Stimulated activated CD8-positive, alpha-beta memory T cell treated with anti-CD3 and anti-CD28 coated beads, Interleukin-15, amount 100 ng/mL, for 4 hours (primary cell): ENCODE measurements at places on chromosomes 2 and 18.

GRCh38 chr2:240507778-240508251, 50.0 kb downstream of the ANKMY1 start:
- no peak for DNase-seq

DNA sequence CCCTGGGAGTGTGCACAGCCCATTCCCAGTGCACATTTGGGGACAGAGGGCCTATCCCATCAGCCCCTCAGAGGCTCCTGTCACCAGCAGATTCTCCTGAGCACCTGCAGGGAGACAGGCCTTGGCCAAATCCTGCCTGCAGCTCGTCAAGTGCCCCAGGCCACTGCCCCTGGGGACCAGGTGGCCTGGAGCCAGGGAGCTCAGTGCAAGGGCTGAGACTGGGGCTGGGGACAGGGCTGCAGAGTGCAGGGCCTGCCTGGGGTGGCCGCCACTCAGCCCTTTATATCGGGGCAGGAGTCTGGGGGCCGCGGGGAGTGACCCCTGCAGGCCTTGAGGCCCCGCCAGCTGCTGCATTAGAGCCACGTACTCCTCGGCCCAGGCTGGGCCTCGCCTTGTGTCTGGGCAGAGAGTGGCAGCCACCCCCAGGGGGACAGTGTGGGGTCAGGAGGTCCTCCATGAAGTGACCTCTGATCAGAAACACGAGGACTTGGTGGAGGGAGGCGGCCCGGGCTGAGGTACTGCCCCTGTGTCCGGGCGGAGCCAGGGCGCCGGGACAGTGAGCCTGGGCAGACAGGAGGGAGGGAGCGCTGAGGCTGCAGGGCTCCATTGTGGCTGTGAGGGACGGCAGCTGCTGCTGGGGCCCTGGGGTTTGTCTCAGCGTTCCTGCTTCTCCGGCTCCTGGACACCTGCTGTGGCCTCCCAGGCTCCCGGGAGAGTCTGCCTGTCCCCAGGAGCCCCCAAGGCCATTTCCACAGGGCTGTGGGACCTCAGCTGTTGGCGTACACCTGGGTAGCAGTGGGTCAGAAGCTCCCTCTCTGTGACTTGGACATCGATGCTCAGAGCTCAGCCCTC, 24.2 kb downstream of the GPC1 start:
- no peak for DNase-seq

GRCh38 chr2:100741880-100742276, 78.1 kb upstream of the NPAS2 start:
- DNase-seq: no peak

DNA sequence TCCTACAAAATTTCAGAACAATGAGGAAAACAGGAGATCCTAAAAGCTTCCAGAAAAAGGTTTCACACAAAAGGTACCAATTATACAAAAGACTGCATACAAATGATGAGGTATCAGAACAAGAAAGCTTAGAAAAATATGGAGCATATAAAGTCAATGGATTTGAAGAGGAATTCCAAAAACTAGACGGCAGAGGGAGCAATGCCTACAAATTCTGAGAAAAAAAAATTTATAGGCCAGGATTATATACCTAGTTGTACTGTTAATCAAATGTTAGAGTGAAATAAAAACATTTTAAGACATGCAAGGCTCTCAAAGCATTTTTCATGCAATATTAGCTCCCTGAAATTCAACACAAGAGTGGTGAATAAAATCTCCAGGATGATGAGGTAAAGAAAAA, 106.2 kb downstream of the ZRANB3 start:
- no peak for DNase-seq

DNA sequence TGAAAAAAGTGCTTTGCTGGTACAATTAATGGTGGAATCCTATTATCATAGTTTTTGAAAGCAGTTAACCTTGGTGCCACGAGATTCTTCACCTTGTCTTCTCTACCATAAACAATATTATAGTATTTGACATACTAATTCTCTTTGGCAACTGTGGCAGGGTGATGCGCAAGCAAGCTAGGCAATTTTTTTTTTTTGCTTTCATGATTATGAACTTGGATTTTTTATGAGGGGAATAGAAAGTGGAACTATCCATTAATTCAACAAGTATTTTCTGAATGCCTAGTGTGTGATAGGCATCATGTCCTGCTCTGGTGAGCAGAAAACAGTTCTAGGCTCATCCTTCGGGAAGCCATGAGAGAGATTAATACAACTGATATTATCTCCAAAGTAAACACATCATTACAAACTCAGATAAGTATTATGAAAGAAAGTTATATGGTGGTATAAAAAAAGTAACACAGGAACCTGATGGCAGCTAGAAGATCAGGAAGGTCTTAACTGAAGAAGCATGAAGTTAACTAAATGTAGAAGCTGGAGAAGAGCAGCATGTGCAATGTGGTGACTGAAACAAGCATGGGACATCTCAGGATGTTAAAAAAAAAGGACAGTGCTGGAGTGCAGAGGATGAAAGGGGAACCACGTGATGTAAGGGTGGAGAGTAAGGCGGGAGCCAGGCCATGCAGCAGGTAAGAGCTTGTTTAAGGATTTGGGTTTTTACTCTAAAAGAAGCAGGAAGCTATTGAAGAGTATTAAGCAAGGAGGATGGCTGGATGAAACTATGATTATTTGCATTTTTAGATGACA, 113.7 kb downstream of the ZEB2 start:
- no peak for DNase-seq

- no peak for DNase-seq
These were observed 125.4 kb upstream of the CTNNA2 start for GRCh38 chr2:79387431-79387830.

GRCh38 chr2:42748840-42749239, 15.1 kb downstream of the OXER1 start:
- no peak for DNase-seq

DNA sequence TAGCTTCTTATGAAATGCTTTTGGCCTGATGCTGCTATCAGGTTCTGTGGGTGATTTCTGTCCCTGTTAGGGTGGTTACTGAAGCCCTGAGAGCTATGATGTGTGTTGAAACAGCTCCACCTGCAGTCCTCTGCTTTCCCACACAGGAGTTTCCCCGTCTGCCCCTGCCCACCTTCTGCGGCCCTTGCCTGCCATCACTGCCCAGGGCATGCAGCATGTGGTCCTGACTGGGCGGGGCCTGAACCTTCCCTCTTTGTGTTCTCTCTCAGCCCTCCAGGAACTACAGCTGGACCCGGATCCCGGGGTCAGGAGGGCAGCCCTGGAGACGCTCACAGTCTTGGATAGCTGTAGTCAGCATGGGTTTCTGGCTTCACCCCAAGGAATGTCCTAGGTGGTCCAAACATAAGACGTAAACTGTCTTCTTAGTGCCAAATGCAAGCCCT, 21.4 kb downstream of the HJURP start:
- DNase-seq: no peak

DNA sequence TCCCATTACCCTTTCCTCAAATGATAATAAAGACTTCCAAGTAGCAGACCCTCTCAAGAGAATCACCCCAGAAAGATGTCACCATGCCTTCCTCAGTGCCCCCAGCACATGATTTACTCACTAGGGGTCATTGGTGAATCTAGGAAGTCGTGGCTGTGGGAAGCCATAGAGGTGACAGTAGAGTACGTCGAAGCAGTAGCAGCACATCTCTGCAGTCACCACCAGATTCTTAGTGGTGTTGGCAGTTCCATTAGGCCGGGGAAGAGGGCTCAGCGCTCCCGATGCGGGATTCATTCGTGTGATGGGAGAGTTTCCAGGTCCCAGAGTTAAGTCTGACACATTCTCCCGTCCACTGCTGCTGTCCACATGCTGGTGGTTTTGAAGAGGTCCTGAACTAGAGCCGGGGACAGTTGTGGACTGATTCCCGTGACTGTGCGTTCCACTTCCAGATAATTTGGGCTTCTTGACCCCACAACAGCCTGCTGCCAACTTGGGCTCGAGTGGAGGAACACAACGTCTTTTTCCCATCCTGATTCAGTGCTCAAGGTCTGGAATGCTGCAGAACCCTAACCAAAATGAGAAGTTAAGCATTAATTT, 12.0 kb downstream of the AMMECR1L start:
- no peak for DNase-seq

- no peak for DNase-seq
These were observed 70.5 kb downstream of the ID2 start for GRCh38 chr2:8752385-8752784.

GRCh38 chr2:189274361-189274760, 94.8 kb upstream of the COL5A2 start:
- no peak for DNase-seq

DNA sequence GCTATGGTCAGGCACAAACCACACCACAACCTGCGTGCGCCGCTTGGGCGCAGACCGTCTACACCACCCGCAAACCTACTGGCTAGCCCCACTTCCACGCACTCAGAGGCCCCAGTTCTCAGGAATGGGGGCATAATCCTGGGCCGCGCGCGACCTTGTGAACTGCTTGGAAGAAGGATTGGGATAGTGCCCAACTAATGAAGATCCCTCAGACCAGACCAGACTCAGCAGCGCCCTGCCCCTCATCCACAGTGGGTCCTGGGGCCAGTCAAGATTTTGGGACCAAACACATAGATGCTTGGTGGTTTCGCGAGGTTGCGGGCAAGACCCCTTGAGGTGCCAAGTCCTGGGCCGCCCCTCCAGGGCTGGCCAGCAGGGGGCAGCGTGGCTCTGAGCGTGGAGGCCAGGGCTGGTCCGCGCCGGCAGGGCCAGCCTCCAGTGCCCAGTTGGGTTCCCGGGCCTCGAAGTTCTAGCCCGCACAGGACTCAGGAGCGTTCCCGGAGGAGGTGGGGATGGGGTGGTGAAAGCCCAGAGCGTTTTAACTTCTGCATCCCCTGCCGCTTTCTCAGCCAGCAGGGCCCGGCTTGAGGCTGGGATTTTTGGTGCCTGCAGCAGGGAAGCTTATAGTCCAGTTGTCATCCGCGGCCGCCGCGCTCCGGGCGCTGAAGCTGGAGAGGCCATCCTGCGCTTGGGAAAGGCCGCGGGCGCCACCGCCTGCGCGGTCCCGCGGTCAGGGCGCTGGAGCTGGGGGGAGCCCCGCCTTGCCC, 8.3 kb downstream of the OSR1 start:
- DNase-seq: no peak

DNA sequence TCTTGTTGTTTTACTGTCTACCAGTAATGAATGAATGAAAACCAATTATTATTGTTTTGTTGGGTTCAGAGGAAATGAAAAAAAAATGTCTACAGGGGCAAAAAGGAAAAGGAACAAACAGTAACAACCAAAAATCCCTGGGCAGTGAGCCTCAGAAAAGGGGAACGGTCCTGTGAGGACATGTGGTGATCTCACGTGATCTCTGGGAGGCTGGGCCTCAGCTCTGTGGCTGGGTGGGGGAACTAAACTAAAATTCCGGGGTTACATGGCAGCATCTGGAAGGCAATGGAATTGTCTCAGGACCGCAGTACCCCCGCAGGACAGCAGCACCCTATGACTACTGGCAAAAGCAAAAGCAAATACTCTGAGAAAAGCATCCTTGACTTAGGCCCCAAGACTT, 80.1 kb downstream of the AFF3 start:
- no peak for DNase-seq

GRCh38 chr2:222796413-222797103, 64.3 kb upstream of the ACSL3 start:
- DNase-seq: no peak

DNA sequence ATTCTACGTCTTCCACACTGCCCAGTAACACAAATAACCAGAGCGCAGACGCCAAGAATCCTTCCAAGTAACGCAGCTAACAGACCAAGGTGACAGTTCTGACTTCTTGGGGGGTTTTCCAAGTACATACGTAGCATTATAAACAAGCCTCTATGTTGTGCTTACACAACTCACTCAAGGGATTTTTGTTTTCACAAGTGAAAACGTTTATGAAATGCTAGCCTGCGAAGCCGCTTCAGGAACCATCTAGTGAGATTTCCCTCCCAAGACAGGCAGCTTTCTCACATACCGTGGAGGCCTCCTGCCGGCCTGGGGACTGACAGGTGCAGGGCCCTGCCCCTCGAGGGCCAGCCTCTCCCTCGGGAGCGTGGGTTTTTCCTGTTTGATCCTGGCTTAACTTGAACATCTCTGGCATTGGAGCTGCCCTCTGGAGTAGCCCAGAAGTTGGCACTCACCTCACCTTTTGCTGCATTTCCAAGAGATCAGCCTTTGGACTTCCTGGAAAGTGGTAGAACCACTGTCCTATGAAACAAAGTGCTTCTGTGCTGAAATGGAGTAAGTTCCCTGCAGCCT, 151.1 kb downstream of the MBP start:
- no peak for DNase-seq

DNA sequence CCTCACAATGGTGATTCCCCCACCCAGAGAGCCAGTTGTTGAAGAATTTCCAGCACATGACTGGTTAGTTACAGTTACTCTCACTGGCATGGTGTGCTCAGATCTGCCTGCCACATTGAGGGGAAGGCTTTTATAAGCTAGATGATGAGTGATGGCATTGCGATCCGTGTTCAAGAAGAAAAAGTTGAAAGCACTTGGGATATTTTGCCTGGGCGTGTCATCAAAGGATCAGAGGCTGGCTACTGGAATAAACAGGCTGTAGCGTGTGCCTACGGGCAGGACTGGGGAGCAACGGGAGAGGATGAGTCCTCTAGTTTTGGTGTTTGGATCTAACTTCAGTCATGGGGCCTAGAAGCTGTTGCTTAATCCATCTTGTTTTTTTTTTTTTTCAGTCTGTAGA, 175.0 kb downstream of the SETBP1 start:
- no peak for DNase-seq

DNA sequence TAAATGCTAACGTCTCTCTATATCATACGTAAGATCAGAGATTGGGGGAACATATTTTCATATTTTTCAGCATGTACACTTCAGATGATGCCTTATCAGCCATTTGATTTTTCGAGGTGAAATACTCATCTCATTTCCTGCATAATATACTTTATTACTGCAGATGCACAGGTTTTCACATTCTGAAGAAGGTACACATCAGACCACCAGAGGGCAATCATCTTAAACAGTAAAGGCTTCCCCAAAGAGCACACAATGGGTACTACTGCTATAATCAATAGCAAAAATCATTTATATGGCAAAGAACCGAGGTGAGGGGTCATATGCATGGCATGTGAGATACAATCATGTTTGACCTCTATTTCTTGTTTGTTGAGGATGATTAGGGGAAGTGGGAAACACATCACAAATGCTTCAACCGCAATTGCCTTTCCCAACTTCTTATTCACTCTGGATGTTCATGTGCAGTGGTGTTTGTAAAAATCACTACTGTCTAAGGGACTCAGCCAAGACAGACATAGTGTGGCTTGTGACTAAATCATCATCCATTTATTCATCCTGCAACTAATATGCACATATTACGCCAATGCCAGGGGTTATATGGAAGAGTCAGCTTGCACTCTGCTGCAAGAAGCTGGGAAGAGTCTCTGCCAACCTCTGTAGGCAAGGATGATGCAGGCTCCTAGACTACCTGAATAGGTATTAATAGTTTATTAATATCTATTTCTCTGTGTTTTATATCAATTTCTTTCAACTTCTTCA, 118.7 kb downstream of the EPB41L3 start:
- DNase-seq: no peak

GRCh38 chr2:66698091-66698490, 263.2 kb downstream of the MEIS1 start:
- no peak for DNase-seq

DNA sequence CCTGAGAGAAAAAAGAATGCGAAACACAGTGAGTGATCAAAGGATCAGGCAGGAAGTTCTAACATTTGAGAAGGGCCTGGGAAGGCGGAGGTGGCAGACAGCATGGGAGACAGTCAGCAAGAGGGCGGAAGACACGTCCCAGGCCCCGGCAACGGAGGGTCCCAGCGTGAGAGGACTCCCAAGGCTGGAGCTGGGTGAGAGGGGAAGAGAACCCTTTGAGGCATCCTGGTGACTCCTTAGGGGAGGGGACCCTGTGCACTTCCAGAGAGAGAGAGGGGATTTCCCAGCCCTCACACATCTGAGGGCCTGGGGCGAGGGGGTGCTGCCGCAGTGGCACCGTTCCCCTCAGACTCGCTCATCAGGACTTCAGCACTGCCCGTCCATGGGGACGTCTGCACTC, 133.4 kb downstream of the RTP5 start:
- no peak for DNase-seq
